ENCODE measurements at places on chromosomes 6 and 20.

GRCh38 chr20:24842918-24843715, 106.0 kb upstream of the CST7 start:
- DNase-seq, result no peak

DNA sequence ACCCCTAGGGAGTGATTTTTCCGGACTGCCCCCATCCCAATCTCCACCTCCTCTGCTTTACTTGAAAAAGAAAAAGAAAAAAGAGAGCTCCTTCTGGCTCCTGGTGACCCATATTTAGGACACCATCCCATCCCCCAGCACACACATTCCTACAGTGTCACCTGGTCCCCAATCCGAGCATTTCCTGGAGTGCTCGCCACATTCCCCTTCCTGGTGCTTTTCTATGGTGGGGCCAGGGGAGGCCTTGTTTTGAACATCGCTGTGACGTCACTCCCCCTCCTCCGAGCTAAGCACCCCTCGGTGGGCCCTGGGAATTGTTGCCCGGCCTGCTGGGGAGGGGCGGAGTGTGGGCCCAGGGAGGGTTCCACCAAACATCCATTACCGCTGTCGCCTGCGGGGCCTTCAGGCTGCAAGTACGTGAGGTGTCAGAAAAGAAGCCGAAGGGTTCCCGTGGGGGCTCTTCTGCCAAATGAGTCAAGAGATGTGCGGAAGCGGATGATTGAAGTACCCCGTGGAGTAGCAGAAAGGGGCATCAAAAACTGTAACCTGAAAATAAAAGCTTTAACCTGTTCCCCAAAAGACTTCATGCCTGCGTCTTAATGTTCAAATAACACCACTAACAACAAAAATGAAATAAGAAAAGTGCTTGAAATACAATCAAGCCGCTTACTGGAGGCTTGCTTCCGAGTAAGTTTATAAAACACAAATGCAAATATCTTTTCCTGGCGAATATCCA, 2.8 kb upstream of the FOXC1 start:
- no peak for DNase-seq

DNA sequence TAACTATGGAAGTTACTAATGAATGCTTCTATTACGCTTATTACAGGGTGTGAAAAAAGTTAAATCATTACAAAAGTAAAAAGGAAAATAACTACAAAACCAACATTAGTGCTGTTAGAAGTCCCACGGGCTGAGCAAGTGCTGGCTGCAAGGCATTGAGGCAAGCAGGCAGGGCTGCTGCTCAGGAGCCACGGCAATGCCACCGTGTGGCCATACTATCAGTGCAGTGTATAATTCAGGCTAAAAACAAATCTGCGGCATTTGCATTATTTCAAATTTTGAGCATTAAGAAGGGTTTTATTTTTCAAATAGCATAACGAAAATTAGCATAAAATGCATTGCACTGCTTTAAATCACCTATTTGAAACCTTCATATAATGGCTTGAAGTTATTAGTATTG, 17.1 kb downstream of the IFNGR1 start:
- no peak for DNase-seq

- no peak for DNase-seq
Observed at GRCh38 chr6:8080362-8081151, 16.4 kb upstream of the BLOC1S5 start.

GRCh38 chr6:4272996-4273395, 137.6 kb upstream of the ECI2 start:
- DNase-seq, result no peak

DNA sequence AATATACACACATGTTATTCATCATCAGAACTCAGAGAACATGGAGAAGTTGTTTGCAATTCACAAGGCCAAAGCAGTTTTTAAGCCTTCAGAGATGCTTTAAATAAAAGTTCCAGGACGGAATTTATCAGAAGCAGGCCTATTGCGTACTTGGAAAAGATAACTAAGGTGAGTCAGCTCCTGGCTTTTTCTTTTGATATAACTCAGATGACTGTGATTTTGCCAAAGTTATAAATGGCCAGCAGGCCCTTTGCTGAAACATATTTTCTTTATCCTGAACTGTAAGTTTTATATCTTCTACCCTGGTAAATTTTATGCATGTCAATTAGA, 55.0 kb upstream of the PLCB1 start:
- no peak for DNase-seq
